RPMI7951 (cell line): ENCODE measurements at places on chromosomes 16 and 17. TPM values are rescaled to one million over a fixed set of nuclear protein-coding genes. Genes with fewer than 3 reads are reported as not detected.

DNA sequence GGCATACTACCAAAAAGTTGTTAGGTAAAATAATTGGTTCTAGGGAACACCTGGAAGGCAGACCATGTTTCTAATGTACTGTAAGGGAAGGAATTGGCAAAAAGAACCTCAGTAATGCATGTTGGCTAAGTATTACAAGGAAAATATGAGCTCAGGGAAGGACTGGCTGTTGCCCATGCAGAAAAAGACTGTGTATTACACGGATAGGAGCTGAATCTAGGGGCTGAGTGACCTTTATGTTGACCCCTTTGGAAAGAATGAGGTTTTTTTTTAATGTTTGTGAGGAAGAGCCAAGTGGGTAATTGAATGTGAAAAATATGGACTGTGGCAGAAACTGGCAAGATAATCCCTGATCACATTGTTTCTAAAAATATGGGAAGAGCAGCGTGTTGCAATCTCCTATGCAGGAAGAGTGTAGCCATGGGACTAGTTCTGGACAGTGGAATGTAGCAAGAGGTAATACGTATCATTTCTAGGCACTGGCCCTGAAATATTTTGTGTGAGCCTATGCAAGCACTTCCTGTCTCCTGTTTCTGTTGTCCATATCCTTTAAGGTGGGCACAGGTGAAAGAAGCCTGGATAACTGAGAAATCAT is 95.1 kb upstream of the CNTNAP4 start:
- DNase-seq, result no peak

The PHB1 gene
- 146 and 208 TPM in 2 replicates for total RNA-seq

- peak; percentile 18 for DNase-seq
Measured at GRCh38 chr16:50234771-50235556, 31.4 kb upstream of the ADCY7 start.

The TBC1D28 gene
- total RNA-seq, result not detected in 2 replicates

The KRT9 gene
- total RNA-seq, result not detected in 2 replicates

- DNase-seq, result no peak
Measured at GRCh38 chr16:4360538-4361021, 9.5 kb upstream of the PAM16 start.

GRCh38 chr17:77609553-77610517 is 348.7 kb upstream of the TNRC6C start:
- DNase-seq, result peak; percentile 51

DNA sequence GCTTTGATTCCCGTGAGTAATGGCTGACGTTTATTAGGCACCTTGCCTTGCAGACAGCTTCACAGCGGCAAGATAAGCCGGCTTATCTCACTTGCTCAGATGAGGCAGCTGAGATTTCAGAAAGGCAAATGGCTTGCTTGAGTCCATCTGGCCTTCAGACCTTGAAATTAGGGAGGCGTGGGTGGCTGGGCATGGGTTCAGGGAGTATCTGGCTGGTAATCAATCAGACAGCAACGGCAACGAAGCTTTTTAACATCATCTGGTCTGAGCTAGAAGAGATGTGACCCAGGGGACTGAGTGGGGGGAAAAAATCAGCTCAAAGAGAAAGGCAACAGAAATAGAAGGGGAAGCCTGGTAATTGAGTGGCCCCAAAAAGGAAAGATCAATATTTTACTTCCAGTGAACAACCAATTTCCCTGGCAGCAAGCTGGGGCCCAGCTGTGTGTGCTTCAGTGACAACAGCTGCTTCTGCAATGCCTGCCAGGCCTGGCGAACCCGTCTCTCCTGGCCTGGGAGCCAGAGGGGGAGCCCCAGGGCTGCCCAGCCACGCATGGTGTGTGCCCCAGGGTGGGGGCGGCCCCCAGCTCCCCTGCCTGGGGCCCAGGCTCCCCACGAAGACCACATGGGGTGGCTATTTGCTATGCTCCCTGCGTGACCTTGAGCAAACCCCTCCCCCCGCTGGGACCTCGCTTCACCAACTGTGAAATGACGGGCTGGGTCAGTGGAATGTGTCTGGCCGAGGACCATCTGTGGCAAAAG is 34.0 kb downstream of the RAB11FIP4 start:
- no peak for DNase-seq
